ENCODE measurements at places on chromosomes 1 and 21.

- no peak for DNase-seq
Measured at GRCh38 chr1:97649591-97649990, 271.2 kb downstream of the DPYD start.

GRCh38 chr21:40833184-40833583 is 13.8 kb downstream of the DSCAM start:
- DNase-seq: no peak

DNA sequence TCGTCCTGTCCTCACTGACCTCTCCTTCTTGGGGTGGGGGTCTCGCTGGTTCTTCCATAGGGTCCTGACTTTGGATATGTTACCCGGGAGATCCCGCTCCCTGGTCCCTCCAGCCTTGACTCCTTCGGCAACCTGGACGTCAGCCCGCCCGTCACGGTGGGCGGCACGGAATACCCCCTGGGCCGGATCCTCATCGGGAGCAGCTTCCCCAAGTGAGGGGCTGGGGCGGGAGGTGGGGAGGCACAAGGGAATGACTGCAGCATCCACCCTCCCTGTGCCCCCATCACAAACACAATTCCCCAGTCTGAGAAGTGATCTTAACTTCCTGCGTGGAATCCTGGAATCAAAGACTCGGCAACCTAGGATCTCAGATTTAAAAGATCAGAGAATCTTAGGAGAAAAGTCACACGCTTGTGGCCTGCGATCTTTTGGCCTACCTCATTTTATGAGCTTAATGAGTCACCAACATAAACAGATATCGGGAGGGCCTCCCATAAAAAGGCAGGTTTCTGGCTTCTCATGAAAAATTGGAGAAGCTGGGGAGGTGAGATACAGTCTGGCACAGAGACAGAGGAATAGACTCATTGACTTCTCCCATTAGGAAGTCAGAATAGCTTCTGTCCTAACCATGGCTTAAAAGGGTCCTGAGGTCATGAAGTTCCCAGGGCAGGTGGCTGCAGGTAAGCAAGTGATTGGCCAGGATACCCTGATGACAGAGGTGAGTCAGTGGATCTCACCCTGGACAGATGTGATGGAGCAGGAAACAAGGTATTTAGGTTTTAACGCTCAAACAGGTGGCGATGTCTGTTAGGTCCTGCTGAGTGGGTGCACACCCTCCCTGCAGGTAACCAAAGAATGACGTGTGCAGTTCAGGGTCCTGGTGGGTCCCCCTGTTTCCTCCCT is 15.9 kb upstream of the PADI3 start:
- no peak for DNase-seq

GRCh38 chr1:218135371-218135770 is 149.7 kb upstream of the RRP15 start:
- DNase-seq: no peak

DNA sequence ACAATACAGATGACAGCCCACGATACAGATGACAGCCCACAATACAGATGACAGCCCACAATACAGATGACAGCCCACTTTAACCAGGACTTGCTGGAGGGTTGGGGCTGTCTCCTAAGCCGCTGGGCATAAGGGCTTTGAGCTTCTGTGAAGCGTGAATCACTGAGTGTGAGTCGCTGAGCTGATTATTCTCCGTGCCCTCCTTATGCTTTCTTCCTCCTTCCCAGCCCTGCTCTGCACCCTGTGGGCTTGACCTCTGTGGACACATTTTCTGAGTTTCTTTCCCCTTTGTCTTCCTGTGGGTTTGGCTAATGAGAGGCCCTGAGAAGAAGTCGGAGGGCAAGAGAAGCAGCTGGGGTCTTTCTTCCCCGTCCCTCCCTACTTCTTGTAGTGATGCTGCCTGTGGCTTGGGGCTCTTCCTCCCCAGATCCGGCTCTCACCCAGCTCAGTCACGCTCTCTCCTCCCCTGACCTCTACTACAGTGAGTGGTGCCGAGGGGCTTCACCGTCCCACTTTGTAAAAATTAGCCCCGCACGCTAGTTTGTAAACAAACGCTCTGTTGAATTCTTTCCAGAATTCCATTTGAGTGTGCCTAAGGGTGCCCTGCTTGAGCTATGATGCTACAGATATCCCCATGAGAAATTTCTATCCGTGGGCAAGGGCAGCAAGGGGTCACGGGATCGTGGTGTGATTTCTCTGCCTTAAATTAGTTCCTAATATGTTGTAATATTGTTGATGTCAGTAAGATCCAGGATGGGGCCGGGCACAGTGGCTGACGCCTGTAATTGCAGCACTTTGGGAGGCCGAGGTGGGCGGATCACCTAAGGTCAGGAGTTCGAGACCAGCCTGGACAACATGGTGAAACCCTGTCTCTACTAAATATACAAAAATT is 46.4 kb upstream of the SOD1 start:
- DNase-seq: no peak

DNA sequence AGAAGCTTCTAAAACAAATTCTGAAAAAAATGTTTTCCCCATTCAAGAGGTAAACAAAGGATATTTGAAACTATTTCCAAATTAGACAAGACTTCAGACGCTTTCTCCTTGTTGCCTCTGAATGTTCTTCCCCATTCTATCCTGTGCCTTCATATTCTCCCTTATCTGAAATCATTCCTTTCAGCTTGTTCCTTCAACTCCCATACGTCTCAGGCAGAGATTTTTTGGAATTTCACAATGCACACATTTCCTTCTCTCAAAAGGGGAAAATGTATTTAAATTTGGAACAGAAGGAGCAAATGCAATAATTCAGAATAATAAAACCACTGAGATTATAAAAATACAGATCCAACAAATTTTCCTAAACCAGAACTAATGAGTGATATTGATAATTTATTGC is 198.7 kb upstream of the IVNS1ABP start:
- no peak for DNase-seq

DNA sequence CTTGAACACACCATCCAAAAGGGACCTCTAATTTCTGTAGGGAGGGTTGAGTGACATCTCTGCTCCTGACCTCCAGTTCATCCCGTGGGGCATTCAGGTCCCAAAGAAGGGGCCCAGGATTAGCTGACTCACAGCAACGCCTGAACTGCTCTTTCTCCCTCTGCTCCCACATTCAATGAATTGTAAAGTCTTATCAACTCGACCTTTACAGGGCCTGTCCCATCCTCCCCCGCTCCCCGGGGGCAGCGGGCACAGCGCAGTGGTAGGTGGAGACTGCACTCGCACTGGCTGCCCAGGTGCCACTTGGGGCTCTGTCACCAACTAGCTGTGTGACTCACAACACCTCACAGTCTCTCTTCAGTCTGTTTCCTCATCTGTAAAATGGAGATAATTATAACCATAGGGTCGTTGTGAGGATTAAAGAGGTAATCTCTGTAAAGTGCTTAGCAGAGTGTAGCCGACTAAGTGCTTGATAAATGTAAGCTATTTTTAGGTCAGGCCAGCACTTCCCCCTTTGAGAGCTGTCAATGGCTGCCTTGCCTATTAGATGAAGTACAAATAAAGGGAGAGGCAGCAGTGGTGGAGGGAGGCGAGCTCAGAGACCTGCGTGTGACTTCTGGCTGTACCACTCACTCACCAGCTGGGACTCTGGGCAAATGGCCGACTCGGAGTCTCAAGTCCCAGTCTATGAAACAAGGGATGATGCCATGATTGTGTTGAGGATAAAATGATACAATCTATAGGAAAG is 637 bp upstream of the MYBPHL start:
- no peak for DNase-seq

- DNase-seq: no peak
Measured at GRCh38 chr1:29584776-29585175, 348.5 kb downstream of the PTPRU start.

DNA sequence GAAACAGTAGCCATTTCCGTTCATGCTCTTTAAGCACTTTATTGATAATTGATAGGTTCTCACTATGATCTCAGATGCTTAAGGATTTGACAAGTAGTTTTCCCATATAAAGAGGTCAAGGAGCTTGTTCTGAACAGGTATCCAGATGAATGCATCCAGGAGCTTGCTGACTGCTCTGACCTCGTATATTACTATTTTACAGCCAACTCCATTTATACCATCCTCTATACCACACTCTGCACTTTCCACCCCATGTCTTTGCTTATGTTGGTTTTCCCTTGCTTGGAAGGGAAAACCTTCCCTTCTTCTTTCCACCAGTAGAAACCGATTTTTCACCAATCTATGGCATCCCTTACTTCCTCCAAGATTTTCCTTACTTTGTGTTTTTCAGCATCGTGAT is 107.2 kb downstream of the LHX9 start:
- no peak for DNase-seq

- no peak for DNase-seq
Measured at GRCh38 chr21:45330075-45330781, 42.5 kb upstream of the POFUT2 start.

DNA sequence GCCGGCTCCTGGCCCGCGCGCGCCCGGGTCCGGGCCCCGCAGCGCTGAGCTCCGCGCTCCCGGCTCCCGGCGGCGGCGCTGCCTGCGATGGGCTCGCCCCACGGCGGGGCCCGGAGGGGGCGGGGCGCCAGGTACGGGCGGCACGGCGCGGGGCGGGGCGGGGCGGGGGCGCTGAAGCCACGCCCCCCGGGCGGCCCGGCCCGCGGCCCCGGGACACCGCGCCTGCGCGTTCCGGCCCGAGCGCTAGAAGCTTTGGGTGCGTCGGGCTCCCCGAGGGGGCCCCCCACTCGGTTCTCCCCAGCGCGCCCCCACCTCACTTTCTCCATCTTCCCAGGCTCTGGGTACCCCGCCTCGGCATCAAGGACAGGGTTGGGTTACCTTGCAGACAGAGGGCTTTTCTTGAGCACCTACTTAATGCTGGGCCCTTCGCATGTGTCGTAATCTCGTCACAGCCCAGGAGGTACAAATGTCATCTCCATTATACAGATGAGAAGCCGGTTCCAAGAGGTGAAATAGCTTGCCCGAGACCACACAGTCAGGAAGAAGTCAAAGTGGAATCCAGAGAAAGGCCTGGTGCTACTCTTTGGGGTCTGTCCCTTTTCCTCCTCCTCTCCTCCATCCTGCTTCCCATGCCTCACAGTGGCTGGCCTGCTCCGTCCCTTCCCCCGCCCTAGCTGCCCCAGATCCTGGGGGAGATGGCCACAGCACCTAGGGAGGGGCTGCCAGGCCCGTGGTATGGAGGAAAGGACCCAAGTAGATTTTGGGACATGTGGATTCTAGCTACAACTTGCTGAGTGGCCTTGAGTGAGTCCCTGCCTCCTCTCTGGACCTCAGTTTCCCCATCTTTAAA is 46.5 kb downstream of the RAP1GAP start:
- no peak for DNase-seq

DNA sequence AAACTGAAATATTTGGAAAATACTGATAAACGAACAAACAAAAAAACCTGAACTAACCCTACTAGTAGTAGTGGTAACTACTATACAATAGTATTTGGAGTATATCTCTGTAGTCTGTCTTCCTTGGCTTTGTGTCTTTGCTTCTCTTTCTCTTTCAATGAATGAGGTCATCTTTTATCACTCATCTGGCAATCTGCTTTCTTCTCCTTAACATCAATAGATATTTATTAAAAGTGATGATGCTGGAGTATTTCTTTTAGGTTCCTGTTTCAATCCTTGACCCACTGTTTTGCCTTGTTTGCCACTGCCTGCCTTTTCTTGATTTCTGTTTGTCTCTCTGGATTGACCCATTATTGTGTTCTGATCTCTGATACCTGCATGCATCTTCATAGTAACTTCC is 71.5 kb downstream of the ROR1 start:
- no peak for DNase-seq

DNA sequence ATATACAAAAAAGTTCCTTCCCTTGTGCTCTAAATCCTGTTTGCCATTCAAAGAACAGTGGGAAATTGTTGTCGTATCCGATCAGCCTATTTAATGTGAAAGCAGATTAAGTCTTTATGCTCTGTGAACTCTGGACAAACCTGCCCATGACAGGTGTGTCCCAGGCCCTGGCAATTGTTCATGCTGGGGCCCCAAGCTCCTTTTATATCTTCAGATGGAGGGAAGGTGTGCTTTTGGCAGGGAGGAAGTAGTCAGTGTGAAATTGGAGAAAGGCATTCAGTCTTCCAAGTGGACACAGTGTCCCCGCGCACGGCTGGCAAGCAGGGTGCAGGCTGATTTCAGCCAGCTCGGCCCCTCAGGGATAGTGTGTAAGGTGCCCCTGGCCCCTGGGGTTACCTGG is 135.1 kb upstream of the F3 start:
- DNase-seq: no peak

DNA sequence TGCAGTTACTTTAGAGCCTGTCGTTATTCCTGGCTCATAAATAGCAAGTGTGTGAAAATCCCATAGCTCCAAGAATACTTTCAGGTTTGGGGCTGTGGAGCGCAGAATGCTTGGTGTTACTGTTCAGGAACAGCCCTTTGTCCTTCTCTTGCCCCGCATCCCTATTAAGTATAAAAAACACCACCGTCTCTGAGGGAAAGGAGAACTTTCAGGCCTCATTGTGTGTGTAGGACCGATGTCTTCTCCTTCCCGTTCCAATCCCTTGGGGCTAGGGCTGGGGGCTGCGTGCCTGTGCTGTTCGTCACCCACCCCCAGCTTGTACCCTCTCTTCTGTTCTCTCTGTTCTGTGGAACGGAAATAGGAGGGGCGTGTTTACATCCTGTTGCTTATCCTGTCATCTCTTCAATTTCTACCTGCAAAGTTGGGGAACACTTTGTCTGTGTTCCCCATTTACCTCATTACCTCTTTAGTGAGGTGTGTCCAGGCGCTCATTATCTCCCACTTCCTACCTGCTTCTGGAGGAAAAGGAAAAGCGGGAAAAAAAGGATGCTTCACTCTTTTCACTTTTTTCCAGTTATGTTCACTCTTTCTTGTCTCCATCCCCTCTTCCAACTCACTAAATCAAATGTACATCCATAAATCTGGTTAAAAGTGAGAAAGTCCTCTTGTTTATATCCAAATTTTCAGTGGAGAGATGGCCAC is 788 bp upstream of the TXNIP start:
- DNase-seq: peak; percentile 54

GRCh38 chr1:42414551-42415496 is 34.2 kb downstream of the RIMKLA start:
- no peak for DNase-seq

DNA sequence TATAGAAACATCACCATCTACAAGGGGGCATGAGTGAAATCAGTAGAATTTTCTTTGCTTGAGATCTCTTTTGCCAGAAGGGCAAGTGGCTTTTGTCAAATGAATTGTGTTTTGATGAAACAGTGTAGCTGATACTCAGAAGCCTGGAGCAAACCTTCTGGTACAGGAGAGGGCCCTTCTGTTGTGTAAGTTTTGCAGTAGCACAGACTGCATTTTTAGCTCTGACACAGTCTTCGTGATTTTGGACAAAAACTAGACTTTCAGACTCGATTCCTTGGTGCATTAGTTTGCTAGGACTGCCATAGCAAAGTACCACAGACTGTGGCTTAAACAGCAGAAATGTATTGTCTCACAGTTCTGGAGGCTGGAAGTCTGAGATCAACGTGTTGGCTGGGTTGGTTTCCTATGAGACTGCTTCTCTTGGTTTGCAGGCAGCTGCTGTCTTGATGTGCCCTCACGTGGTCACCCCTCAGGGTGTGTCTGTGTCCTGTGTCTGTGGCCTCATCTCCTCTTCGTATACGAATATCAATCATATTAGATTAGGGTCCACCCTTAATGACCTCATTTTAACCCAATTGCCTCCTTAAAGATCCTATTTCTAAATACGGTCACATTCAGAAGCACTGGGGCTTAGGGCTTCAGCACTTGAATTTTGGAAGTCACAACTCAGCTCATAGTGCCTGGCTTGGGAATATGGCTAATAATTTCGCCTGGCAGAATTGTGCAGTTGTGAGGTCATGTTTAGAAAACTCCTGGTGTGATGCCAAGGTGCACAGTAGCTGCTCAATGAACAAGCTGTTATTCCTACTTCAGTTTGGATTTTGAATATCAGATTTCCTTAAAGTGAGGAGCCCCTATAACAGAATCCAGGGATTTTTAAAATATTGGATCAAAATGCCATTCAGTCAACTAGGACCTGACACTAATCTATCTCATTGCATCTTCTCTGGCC is 21.2 kb upstream of the DISC1 start:
- no peak for DNase-seq

Data from activated gamma-delta T cell treated with anti-CD3 and anti-CD28 coated beads, Interleukin-2, amount 50 U/mL, for 16 hours (primary cell).